ENCODE measurements at places on chromosomes 6 and 20. TPM values are rescaled to one million over a fixed set of nuclear protein-coding genes. Genes with fewer than 3 reads are reported as not detected.

PDYN gene
- not detected for polyA plus RNA-seq

- DNase-seq, result no peak
Observed at GRCh38 chr6:108574457-108575141, 13.9 kb downstream of the FOXO3 start.

GRCh38 chr6:38396209-38396608, 243.5 kb downstream of the BTBD9 start:
- no peak for DNase-seq

DNA sequence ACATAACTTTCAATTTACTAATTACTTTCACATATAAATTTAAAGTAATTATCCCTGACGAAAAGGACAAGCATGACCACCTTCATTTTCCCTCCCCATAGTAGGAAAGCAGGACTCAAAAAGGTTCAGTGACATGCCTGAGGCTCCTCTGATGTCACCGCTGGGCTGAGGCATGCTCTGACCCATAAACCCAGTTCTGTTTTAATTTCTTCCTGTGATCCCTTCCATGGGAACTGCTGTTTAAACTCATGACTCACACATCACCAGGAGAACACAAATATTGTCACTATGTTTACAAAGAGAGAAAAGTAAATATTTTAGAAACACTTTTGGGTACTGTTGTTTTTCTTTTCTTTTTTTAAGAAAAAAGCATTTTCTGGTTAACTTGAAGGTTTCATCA, 38.0 kb upstream of the NR2E1 start:
- no peak for DNase-seq

CLPSL2 gene
- polyA plus RNA-seq, result not detected

Measured in immature natural killer cell (primary cell).